Airway epithelial cell (primary cell): ENCODE measurements at places on chromosomes 3 and 15. TPM values are rescaled to one million over a fixed set of nuclear protein-coding genes. Genes with fewer than 3 reads are reported as not detected.

The BFSP2 gene
- not detected in 2 replicates for total RNA-seq

The CEP19 gene
- 0.71 and 1.2 TPM in 2 replicates for total RNA-seq

The MYL3 gene
- not detected in 2 replicates for total RNA-seq

The RAB8B gene
- total RNA-seq, result 4.9 and 8.3 TPM in 2 replicates

The TM4SF18 gene
- total RNA-seq, result not detected in 2 replicates

The IQCF2 gene
- not detected in 2 replicates for total RNA-seq

The SOX2 gene
- total RNA-seq, result 20.7 and 24.8 TPM in 2 replicates

The UQCRC1 gene
- total RNA-seq, result 452 and 505 TPM in 2 replicates

The SEMA7A gene
- 20.0 and 20.7 TPM in 2 replicates for total RNA-seq

The ACSBG1 gene
- not detected in 2 replicates for total RNA-seq

The THAP10 gene
- total RNA-seq, result 1.7 and 3.7 TPM in 2 replicates

The MYRIP gene
- not detected in 2 replicates for total RNA-seq

The PPP1R14D gene
- total RNA-seq, result not detected in 2 replicates

The BMF gene
- total RNA-seq, result 0.78 and 1.0 TPM in 2 replicates

The HTR3D gene
- not detected in 2 replicates for total RNA-seq

The LRRIQ4 gene
- not detected in 2 replicates for total RNA-seq

The PRSS50 gene
- not detected in 2 replicates for total RNA-seq

The CD200 gene
- total RNA-seq, result not detected in 2 replicates

The SNURF gene
- 1.8 and 2.0 TPM in 2 replicates for total RNA-seq

The CCDC66 gene
- 4.0 and 6.3 TPM in 2 replicates for total RNA-seq
